ENCODE measurements at places on chromosomes 3 and 15.
A peak's percentile ranks its signal among the peaks of the same experiment; 100 is the strongest.

- no peak for DNase-seq
These were observed 880 bp upstream of the CHRNA7 start for GRCh38 chr15:32029409-32029861.

- no peak for DNase-seq
These were observed 216.6 kb upstream of the TRIM42 start for GRCh38 chr3:140461250-140461649.

DNA sequence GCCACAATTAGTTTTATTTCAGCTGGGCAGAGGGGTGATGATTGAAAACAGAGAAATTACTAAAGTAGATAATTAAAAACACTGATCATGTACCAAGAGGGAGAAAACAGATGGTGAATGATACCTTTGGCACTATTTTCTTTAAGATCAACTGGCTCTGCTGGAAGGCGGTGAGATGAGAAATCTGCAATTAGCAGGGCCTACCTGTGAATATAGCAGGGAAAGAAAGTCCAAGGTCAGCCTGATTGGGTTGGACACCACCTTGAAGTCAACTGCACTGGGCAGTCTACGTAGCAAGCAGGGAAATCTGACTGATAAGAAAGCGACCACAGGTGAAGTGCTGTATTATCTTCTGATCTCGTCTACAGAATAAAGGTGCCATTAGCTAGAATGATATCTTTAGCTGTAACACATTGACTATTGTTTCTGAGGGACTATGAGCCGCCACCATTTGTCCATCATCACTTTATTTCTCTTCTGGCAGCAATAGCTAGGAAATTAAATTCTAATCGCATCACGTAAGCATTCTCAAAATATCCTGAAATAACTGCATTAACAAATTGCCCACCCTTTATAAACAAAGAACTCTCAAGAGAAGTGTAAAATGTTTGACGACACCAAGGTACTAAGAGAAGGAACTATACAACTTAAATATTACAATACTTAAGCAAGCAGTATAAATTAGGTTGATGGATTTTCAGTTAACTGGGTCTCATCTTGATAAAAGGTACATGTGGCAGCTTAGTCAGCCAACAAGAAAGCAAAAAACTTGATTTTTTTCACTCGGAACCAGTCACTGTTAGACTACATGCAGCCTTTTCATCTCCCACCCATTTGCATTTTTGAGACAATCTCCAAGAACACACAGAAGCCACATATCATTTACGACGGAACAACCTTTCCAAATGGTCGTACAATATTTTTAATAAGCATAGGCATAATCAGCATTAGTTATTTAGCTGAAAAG is 1.3 kb downstream of the NEDD4 start:
- no peak for DNase-seq

DNA sequence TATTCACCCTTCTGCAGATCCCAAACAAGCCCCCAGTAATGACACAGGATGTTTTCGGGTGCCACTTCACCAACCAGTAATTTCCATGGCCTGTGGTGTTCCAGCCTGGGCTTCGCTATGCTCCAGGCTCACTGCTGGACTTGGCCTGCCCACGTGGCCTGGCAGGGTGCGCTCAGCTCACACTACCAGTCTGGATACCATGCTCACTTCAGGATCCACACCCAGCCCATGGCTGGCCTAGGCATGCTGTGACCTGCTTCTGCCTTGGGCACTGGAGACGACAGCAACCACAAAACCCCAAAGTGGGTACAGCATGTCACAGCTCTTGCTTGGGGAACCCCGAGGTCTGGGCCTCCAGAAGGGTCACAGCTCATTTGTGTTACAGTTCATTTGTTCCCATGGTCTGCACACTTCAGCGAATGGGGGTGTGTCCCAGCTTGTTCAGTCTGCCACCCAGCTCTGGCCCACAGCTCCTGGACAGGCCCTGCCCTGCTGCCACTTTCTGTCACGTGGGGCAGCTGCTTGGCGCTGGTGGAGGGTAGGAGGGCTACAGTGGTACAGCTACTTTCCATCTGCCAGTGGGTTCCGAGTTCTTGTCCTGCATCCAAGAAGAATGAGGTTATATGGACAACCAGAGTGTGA is 650.8 kb downstream of the MCTP2 start:
- DNase-seq: no peak

DNA sequence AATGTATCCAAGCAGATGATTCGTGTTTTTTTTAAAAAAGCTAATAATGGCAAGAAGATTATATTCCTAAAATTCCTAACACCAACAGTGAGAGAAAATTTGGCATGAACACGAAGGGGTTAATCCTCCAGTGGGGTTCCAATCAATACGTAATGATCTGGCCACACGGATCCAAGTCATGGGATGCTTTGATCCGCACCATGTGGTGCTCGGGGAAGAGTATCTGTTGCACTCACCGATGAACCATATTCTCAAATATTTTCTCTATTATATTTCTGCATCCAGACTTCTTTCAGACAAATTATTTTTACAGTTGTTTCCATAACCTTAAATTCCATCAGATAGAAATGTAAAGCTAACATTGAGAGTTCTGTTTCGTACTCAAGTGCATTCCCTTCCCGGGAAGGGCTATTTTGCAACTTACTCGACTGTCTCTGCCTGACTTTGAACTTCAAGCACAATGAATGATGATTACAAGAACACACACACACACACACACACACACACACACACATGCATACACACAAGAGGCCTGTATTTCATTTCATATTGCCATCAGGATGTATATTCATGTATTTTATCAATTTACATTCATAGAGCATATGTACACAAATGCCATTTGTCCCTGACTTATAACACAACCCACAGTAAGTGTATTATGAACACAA is 567.2 kb downstream of the FOXP1 start:
- DNase-seq: no peak

- DNase-seq: peak; percentile 10
These were observed 907 bp downstream of the PLXNA1 start for GRCh38 chr3:126983653-126984390.
